HS-27A (cell line): ENCODE measurements at places on chromosomes 6 and 20.

DNA sequence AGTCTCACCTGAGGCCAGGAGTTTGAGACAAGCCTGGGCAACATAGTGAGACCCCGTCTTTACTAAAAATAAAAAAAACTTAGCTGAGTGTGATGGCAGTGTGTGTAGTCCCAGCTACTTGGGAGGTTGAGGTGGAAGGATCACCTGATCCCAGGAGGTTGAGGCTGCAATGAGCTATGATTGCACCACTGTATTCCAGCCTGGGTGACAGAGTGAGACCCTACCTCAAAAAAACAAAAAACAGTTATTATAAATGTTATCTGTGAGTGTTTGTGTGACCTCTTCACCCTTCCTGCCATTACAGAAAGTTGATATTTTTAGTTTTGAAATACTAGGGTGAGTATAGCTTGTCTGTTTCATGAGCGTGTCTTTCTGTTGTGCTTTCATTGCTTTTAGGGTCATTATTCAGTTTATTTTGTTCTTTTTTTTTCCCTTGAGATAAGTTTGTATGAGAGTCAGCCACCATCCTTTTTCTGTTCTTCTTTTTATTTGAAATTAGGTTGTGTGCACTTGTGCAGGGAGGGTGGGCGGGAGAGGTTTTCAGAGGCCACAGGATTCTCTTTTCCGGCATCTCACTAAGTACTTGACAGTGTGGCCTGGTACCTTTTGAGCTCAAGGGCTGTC lies 26.2 kb downstream of the CDYL start:
- DNase-seq, result no peak

DNA sequence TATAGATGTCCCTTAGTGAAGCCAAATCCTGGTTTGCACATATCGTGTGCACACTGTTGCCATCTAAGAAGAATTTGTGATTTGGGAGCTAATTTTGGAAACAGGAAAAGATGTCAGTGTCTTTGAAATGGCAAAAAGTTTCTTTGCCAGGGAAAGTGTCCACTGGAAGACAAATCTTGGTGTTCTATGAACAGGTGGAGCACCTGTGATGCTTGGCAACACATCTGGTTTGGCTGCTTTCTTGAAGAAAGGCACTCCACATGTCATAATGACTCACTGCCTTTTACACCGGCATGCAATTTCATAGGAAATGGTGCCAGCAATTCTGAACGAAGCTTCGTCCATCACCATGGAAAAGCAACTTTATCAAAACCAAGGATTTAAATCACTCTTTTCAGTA lies 1040.0 kb upstream of the MAP3K7 start:
- DNase-seq, result no peak

GRCh38 chr6:39260456-39260855 lies 31.2 kb upstream of the KCNK5 start:
- DNase-seq, result no peak

DNA sequence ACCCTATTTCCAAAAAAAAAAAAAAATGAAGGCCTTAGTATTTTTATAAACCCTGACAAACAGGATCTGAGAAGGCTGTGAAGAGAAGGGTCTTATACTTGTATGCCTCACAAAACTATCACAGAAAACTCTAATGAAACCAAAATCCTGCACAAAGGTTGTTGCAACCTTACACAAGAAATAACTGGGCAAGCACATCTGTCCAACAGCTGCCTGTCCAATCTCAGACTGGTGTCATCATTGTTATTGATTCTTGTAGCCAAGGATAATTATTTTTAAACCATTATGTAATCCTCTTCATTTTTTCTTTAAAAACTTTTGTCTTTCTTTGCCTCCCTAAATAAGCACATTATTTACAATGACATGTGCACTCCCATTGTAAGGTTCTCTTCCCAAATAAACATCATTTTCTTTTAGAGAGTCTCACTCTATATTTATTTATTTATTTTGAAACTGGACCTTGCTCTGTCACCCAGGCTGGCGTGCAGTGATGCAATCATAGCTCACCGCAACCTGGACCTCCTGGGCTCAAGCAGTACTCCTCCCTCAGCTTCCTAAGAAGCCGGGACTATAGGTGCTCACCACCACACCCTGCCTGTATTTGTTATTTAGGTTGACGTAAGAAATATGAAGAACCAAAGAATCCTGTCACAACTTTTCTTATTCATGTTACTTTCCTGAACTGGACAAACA lies 697.1 kb downstream of the DOK5 start:
- DNase-seq, result no peak

- no peak for DNase-seq
Measured at GRCh38 chr20:1381753-1382591, 10.9 kb downstream of the FKBP1A start.

- no peak for DNase-seq
Measured at GRCh38 chr6:159680104-159680503, 12.9 kb downstream of the SOD2 start.

- DNase-seq, result no peak
Measured at GRCh38 chr6:121330516-121330915, 3.8 kb downstream of the TBC1D32 start.

- no peak for DNase-seq
Measured at GRCh38 chr6:36643977-36644376, 34.5 kb upstream of the CDKN1A start.

GRCh38 chr20:60212695-60213094 lies 254.5 kb downstream of the CDH26 start:
- DNase-seq, result no peak

- DNase-seq, result no peak
Measured at GRCh38 chr20:36663031-36663430, 17.0 kb upstream of the SLA2 start.

- DNase-seq, result no peak
Measured at GRCh38 chr6:41675176-41675775, 37.0 kb downstream of the MDFI start.

DNA sequence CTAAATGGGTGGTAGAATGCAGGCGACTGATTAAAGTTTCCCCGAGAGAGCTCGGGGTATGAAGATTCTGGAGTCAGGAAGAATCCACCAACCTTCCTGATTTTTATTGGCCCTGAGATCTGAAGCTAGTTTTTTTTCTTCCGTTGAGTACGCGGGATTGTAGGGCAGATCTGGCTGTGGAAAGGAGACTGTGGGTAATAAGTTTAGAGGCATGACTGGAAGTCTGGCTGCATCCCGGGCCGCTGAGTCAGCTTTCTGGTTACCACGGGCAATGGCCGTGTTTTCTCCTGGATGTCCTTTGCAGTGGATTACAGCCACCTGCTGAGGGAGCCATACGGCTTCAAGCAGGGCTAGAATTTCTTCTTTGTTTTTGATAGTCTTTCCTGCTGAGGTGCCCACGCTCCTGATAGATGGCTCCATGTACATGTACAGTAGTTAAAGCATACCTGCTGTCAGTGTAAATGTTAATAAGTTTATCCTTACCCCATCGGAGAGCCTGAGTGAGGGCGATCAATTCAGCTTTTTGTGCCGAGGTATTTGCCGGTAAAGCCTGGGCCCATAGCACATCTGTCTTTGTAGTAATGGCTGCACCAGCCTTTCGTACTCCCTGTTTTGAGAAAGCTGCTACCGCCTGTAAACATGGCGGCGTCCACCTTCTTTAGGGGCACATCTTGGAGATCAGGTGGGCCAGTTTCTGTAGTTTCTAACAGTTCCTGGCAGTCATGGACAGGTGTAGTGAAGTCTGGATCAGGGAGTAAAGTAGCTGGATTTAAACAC lies 154.0 kb downstream of the TRIM27 start:
- DNase-seq, result no peak

DNA sequence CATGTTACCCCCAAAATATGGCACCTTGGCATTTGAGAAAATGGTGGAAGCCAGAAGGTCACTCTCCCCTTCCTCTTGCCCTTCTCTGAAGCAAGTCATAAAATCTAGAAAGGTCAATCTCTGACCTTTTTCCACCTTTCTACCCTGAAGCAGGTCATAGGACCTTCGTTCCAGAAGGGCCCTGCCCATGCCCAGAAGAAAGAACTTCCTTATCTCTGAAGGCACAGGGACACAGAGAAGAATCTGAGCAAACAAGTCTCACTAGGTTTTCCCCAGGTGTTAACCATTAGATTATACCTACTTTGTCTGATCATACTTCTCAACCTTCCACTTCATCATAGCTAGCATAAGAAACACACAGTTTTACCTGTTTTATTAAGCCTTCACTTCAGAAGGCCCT lies 42.5 kb downstream of the SMPDL3A start:
- DNase-seq, result no peak

- no peak for DNase-seq
Measured at GRCh38 chr6:83707829-83708545, 914 bp downstream of the SNAP91 start.

- DNase-seq, result no peak
Measured at GRCh38 chr20:32831982-32832381, 12.2 kb downstream of the MAPRE1 start.

GRCh38 chr6:154996841-154997311 lies 1.8 kb downstream of the TIAM2 start:
- no peak for DNase-seq

- DNase-seq, result no peak
Measured at GRCh38 chr6:64301307-64302236, 666.0 kb downstream of the PHF3 start.

DNA sequence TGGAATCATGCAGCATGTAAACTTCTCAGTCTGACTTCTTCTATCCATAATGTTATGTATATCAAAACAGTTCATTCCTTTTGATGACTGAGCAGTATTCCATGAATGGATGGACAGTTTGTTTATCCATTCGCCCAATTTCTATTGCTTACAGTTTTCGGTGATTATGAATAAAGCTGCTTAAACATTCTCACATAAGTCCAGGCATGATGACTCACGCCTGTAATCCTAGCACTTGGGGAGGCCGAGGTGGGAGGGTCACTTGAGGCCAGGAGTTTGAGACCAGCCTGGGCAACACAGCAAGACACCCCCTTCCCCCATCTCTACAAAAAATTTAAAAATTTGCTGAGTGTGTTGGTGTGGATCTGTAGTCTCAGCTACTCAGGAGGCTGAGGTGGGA lies 22.9 kb upstream of the HMGA1 start:
- no peak for DNase-seq

- peak; percentile 75 for DNase-seq
Measured at GRCh38 chr6:157756708-157757429, 66.2 kb upstream of the SNX9 start.

DNA sequence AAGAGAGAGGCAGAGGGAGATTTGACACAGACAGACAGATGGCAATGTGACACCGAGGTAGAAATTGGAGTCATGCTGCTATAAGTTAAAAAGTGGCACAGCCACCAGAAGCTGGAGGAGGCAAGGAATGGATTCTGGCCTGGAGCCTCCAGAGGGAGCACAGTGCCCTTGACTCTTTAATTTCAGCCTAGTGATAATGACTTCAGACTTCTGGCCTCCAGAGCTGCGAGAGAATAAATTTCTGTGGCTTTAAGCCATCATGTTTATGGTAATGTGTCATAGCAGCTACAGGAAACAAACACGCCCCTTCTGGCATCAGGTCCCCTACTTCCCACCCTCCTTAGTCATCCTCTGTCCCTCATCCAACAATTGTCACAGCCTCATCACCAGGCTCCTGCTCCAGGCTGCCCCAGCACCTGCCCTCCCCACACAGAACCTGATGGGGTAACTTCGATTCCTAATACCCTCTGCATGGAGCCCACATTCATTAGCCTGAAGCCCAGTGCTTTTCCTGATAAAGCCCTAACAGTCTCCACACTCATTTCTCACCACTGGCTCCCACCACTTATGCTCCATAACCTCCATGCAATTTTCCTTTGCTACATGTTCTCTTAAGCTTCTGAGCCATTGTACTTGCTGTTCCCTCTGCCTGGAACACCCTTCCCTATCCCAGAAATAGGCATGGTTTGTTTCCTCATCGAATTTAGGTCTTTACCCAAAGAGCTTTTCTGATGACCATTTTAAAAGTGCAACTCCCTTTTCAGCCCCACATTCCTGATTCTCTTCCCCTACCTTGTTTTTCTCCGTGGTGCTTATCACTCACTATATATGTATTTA lies 69.7 kb upstream of the TOX2 start:
- peak; percentile 56 for DNase-seq

GRCh38 chr6:107655864-107656263 lies 165.9 kb downstream of the SOBP start:
- no peak for DNase-seq

- no peak for DNase-seq
Measured at GRCh38 chr6:25103603-25104002, 167.8 kb upstream of the RIPOR2 start.

- no peak for DNase-seq
Measured at GRCh38 chr6:87982134-87982533, 65.5 kb upstream of the SPACA1 start.

- no peak for DNase-seq
Measured at GRCh38 chr6:118722829-118723813, 71.7 kb upstream of the CEP85L start.

DNA sequence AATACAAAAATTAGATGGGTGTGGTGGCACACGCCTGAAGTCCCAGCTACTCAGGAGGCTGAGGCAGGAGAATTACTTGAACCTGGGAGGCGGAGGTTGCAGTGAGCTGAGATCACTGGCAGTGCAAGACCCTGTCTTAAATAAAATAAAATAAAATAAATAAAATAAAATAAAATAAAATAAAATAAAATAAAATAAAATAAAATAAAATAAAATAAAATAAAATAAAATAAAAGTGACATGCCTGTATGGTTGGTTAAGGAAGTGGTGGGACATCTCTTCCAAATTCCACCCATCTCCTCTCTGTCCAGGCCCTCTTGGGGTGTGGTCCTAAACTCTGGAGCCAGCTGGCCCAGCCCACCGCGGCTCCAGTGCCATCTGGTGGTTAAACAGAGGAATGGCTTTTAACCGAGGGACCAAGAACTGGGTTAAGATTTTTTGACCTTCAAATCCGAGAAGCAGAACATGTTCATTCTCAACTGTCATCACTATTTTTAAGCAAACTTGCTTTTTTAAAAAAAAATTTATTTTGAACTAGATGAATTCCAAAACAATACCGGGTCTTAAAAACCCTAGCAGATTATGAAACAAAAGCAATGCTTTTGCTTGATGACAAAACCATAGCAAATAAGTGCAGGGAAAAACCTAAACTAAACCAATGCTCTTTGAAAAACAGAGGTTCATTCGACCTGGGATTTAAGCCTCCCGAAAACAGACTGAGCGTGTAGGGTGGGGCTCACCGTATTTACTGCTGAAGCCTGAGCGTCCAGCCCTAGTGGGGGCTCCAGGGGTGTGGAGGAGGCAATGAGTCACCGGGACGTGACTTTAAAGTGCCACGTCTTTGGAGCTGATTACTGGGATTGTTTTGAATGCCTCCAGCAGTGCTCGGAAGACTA lies 68.8 kb downstream of the CDC5L start:
- no peak for DNase-seq

DNA sequence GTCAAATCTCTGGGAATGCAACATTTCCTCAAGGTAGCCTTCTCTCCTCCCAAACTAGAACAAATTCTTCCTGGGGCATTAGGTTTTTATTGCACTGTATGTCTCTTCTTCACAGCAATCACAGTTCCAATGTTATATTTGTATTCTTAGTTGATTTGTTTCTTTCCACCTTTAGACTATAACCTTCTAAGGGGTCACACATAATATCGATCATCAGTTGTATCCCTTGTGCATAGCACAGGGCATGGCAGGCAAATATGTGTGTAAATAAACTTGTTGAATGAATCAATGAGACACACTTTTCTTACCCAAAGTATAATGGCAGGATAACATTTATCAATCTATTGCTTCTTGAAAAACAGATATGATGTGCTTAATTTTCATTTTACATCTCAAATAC lies 81.0 kb downstream of the ATG5 start:
- no peak for DNase-seq
